ENCODE measurements at places on chromosomes 1 and 21.
A peak's percentile ranks its signal among the peaks of the same experiment; 100 is the strongest.

DNA sequence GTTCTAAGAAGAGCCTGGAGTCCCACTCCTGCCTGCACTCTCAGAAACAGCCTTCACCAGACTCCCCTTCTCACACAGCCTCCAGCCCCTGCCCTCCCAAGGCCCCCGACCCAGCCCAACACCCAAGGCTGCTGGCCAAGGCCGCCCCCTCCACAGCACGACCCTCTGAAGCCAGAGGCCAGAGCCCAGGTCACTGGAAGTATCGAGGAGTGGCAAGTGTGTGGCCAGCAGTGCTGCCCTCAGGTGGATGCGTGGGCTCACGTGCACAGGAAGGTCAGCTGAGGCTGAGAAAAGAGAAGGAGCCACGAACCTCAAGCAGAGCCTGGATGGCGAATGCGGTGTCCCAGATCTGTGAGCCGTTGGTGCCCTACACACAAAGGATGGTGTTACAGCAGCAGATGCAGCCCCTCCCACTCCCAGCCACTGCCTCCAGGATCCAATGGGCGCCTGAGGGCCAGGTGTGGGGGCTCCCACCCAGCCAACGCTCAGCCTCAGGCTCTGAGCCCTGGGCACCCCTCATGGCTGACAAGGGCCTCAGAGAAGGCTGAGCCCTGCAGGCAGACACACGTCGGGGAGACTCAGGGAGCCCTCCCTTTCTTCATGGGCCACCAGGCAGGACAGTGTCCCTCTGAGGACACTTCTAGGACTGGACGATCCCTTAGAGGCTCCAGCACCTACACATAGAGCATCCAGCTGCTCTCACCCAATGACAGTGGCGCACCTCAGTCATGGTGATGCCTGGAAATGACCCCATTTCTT is 18.0 kb downstream of the LSS start:
- no peak for DNase-seq

DNA sequence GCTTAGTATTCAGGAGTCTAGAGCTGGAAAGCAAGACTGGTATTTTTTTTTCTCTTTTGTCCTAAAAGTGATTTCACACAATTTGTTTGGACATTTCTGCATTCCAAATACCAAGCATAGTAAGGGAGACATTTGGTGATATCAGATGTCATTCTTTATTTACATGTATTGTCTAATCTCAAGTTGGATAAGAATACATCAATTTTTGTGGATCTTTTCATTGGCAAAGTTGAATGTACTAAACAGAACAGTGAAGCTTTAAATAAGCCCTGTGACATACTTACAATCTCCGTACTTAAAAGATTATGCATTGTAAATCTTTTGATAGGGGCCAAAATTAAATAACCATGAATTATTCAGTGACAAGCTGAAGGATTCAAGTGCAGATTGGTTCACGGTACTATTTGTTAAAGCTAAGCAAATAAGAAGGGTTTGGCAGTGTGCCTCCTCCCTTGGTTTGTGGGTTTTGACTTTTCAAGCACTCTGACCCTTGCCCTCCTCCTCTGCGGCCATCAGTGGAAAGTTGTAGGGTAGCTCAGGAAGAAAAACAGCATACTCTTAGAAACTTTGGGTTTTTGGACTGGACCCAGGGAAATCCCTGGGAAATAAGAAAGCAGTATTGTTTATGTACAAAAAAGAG is 663.7 kb downstream of the ADGRL2 start:
- no peak for DNase-seq

DNA sequence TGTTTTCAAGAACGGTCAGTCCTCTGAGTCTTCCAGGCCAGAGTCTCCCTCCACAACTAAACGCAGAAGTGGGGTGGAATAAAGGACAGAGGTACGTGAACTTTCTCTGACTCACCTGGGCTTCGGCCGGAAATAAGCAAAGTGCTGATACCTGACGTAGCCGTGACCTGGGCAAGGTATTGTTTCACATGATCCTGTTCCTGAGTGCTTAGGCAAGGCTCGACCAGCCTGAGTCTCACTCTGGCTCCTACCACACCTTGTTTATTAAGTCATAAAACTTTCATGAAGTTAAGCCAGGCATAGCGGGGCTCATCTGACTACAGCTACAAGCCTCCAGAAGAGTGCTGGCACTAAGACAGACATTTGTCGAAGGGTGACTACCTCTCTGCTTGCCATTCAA is 327.5 kb downstream of the SETD4 start:
- no peak for DNase-seq

- DNase-seq: peak; percentile 36
Measured at GRCh38 chr1:96722161-96722922, 758 bp downstream of the PTBP2 start.

GRCh38 chr1:193185901-193186731 is at the start of gene B3GALT2:
Gene B3GALT2, minus strand, starts transcription at chr1:193186613. Its CDS starts 5,051 bp downstream, at chr1:193181562.
- DNase-seq: no peak

DNA sequence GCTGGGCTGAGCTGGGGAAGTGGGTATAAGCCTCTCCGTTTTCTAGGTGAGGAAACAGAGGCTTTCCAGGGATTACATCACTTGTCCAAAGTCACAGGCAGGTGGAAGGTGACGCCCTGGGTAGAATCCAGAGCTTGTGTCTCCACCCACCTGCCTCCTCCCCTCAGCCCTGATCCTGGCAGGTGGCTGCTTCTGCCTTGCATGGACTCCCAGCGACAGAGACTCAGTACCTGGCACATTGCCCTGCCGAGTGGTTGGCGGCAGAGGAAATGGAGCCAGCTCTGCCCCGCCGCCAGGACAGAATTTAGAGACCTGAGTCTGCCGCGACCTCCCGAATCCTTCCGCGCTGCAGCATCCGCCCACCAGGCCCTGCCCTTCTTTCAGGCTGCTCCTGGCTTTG is 2.1 kb downstream of the PLA2G2E start:
- peak; percentile 92 for DNase-seq

GRCh38 chr1:44263568-44264450 is 50.5 kb downstream of the DMAP1 start:
- no peak for DNase-seq

DNA sequence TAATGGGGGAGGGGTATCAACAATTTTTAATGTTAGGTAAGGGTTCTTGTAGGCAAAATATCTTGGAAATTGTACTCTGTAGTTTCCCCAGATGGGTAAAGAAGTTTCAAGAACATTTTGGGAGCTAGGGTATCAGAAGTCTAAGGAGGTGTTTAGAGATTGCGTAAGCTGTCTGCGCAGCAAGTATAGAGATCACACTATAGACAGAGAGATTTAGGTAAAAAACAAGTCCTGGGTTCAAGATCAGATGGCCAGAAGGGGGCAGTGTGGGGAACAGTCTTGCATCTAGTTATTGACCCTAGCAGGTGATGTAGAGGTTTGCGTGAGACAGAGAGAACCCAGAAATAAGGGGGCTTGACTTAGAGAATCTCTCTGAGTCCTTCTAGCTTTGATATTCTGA is 80.8 kb downstream of the S1PR1 start:
- no peak for DNase-seq

DNA sequence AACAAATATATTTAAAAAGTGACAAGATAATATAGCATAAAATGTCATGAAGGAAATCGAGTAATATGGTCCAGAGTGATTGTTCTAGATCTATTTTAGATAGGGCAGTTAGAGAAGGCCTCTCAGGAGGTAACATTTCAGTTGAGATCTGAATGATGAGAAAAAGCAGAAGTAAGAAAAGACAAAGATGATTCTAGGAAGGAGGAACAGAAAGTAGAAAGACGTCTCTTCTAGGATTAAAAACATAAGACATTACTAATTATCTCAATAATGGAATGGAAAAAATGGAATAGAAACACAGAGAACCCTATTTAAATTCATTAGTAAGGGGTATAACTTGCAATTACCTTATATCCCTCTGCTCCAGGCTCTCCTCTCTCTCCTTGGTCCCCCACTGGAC is 130.0 kb upstream of the ZNHIT6 start:
- no peak for DNase-seq

GRCh38 chr1:90504509-90504908 is 212.6 kb downstream of the BARHL2 start:
- no peak for DNase-seq

GRCh38 chr1:54227091-54227602 is 27.2 kb downstream of the MRPL37 start:
- peak; percentile 80 for DNase-seq

DNA sequence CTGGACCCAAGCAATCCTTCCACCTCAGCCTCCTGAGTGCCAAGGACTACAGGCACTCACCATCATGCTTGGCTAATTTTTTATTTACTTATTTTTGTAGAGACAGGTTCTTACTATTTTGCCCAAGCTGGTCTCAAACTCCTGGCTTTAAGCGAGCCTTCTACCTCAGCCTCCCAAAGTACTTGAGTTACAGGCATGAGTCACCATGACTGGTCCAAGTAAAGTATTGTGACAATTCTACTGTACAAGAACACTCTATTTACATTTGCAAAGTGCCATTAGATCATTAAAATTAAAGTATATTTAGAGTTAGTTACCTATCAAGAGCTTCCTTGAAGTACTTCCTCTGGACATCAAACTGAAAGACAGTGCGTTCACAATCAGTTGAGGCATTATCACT is 44.8 kb downstream of the NRDC start:
- DNase-seq: no peak

- DNase-seq: no peak
Measured at GRCh38 chr1:23514111-23514679, 16.8 kb downstream of the E2F2 start.

GRCh38 chr1:98688110-98688739 is 26.7 kb downstream of the SNX7 start:
- no peak for DNase-seq

DNA sequence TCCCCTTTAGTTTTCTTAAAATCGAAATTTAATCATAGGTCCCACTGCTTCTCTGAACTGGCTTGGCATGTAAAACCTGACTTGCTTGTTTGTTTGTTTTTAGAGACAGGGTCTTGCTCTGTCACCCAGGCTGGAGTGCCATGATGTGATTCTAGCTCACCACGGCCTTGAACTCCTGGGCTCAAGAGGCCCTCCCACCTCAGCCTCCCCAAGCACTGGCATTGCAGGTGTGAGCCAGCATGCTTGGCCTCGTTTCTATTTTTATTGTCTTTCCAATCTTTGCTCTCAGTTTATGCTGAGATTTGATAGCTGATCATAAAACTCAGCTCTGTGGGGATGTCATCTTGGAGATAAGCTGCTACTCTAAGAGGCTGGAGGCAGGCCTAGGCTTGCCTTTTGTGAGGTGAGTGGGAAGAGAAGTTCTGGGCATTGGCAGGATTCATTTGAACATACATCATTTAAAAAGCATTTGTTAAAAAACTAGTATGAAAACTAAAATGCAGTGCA is 51.5 kb upstream of the GCLM start:
- no peak for DNase-seq

GRCh38 chr1:202013603-202014002 is 3.2 kb downstream of the ELF3 start:
- DNase-seq: no peak

- peak; percentile 27 for DNase-seq
Measured at GRCh38 chr1:19582318-19582717, 61.8 kb upstream of the NBL1 start.

- no peak for DNase-seq
Measured at GRCh38 chr1:226091461-226091860, 28.9 kb downstream of the H3-3A start.

GRCh38 chr1:210340311-210340710 is 11.6 kb downstream of the HHAT start:
- DNase-seq: no peak

DNA sequence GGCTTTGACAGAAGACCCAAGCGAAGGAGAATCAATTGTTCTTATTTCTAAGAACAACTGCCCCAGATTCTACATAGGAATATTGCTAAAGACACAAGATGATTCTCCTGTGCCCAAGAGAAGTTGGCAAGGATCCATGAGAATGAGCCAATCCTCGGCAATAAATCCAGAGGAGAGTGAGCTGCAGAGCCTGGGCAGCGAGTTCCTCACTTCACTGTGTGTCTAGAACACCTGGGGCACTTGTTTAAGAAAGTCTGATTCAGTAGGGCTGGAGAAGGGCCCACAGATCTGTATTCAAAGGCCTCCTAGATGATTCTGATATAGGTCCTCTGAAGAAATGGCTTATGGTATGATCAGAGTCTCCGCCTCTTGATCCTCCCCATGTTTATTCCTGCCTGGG is 31.8 kb downstream of the GADD45A start:
- DNase-seq: no peak

DNA sequence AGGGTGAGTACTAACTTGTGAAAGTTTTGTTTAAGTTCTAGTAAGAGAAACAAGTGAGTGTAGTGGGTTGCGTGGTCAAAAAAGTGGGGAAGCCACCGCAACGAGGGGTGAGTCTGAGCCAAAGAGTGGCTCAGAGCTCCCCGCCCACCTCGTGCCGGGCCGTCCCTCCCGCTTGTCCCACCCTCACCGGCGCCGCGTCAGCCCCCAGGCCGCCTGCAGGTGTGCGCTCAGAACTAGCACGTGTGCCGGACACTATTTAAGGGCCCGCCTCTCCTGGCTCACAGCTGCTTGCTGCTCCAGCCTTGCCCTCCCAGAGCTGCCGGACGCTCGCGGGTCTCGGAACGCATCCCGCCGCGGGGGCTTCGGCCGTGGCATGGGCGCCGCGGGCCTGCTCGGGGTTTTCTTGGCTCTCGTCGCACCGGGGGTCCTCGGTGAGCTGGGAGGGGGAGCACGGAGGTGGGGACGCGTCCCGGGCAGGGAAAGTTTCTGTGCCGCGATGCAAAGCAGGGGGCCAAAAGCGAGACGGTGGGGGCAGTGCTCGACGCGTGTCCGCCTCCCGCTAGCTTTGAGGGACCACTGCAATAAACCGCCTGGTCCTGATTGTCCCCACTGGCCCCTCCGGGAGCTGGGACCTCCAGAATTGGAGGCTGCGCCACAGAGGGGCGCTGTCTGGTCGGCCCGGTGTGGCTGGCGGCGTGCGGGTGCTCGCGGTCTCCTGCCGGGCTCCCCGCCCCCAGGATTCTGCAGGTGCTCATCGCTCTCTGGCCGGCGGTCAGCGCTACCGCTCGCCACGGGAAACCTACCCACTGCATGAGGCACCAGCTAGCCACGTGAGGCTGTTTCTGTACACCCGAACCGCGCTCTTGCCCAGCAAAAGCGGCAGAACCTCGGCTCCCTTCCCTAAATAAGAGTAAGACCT is at the start of gene CR2:
CR2 (plus strand) TSS at position 283 of the 919 bp plus-strand sequence; CDS start at position 374, 91 bp downstream.
- DNase-seq: peak; percentile 81

DNA sequence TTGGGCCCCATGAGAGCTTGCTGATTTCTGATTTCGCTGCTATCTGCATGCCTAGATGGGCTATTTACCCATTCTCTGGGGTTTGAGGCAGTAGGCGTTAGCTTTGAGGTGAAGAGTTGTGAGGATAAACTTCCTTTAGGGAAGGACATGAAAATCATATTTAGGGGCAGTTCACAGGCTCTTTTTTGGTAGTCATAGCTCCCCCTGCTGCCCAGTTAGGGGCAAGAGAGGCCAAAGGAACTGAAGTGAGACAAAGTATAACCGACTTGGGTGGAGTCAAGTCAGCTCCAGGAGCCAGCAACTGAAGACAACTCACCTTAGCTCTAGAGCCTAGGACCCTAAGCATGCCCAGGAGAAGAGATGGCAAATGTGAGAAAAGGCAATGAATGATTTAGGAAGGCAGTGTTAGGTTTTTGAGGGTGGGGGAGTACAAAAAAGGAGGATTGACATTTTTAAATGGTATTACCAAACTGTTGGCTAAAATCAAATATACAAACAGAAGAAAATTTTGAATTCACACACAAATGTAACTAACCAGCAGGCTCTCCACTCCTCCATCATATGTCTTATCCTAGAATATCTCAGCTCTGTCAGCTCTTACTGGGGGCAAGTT is 625.2 kb downstream of the LMO4 start:
- peak; percentile 56 for DNase-seq

Data from SW480 (cell line).